ENCODE measurements at places on chromosomes 2 and 18.

DNA sequence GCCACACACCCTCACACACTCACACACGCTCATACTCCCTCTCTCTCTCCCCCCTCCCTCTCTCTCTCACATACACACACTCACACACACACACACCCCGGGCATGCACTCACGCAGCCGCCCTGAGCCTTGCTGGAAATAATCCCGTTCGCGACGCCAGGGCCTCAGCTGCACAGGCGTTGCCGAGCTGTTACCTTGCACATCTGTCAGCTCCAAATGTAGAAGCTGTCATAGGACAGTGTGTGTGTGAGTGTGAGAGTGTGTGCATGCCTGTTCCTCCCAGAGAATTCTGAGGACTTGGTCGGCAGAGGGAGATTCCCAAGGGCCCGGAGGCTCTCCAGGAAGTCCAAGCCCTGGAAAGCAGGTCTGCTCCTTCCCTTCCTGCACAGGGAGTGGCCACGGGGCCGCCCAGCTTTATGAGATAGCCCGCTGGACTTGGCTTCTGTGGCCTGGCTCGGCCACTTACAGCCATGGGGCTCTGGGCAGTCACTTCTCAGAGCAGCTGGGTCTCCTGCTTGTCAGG is 8.6 kb downstream of the SPR start:
- no peak for DNase-seq

- DNase-seq: no peak
These were observed 221.9 kb downstream of the HDAC4 start for GRCh38 chr2:239178954-239179353.

DNA sequence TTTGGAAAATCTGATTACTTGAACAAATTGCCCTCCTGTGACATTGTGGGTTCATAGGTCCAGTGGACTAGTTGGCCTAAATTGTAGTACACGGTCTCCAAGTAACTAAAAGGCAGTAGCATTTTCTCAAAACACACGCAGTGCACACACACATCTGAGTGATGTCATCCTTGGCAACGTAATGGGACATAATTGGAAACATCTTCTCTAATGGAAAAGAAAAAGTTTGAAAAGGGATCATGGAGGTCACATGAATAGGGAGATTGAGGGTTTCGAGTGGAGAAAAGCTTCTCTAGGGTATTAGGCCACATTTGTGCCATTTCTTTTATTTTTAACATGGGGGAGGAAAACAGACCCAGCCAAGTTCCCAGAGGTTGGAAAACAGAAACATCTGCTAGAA is 93.3 kb downstream of the MAP4K4 start:
- no peak for DNase-seq

- DNase-seq: peak; percentile 4
These were observed 375.7 kb downstream of the EIPR1 start for GRCh38 chr2:3001615-3002560.

- peak; percentile 36 for DNase-seq
These were observed 4.8 kb downstream of the CWC22 start for GRCh38 chr2:180002198-180002770.

DNA sequence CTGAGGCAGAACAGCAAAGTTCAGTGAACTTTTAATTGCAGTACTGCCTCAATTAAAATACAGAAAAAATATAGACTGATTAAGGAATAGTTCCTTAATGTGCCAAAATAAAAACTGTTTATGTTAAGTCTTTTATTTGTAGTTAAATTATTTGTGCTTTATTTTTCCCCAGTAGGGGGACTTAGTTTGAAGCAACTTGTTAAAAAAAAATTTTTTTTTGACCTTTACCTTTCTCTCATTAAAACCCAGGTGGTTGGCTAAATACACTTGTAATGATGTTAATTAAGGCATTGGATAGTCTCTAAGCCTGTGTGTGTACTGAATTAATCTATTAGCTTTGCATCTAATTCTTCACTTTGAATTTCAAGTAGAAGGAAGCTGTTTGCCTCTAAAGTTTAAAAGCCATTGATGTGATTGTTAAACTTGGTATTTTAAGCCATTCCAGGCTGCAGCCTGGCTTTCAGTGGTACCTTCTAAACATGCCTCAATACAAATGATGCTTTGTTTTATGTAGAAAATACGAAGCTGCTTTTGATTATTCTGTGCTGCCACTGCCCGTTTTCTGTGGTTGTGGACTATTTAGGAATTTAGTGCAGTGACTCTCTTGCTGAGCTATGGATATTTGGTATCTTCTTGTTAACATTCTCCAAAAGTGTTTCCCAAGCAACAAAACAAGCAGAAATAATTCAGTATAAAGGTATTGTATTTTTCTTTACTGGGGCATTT is 102.9 kb downstream of the TANC1 start:
- DNase-seq: no peak

- no peak for DNase-seq
These were observed 22.1 kb downstream of the TGFA start for GRCh38 chr2:70531419-70532086.

All from hematopoietic multipotent progenitor cell treated with erythropoietin and hydrocortisone succinate and interleukin-3 and kit ligand, for 6 days (in vitro differentiated cells).